ENCODE measurements at places on chromosomes 1 and 21.

DNA sequence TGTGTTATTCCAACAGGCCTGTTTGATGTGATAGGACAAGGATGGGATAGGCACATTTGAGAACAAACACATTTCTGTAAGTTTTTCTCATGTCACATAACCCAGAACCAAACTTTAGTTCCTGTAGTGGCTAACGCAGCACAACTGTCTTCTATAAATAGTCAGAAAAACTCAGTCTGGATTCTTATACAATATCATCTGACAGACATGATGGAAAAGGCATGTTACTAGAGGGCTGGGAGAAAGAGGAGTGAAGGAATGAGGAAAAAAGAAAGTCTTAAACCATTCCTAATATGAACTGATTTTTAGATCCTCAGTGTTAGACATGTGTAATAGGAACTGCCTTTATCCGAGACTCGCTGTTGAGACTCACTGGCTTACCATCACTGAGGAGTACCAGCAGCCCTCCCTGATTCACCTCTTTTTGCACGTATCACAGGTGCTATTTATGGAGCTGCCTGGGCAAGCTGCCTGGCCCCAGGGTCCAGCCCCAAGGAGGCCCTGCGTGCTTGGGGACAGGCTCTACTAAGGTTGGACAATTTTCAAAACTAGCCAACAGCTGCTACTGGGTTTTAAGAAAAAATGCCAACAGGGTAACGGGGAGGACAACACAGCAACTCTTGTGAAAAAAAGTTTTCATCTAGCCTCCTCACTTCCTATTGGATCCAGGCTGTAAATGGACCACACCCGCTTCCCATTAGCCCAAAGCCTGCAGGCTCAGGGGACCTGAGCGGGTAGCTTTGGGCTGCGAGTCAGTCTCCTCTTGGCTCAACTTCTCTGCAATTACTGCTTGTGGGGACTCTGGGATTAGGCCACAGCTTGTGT lies 30.7 kb upstream of the SERBP1 start:
- DNase-seq: no peak

DNA sequence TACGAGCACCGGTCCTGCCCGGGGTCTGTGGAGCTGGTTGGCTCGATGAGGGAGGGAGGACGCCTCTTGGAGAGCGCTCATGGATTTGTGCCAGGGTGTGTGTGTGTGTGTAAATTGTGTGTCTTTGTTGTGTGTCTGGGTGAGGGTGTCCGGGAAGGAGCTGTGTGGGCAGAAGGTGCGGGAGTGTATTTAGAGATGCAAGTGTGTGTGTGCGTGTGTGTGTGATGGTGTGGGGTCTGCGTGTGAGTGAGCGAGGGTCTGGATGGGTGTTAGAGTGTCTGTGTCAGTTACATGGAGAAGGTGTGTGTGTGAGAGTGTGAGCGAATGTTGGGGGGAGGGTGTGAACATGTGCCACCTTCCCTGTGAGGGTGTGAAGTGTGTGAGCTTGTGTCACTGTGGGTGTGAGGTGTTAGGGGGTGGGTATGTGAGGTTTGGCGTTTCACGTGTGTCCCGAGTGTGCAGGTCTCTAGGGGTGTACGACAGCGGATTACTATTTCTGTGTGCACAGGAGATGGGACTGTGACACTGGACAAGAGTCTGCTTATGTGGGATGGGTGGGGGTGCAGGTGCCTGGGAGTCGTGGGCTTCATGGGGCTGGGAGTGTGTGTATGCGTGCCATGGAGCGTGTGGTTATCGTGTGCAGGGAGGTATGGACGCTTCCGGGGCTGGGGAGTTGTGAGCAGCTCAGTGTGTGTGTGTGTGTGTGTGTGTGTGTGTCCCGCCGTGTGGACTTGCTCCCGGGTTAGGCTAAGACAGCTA lies 880 bp downstream of the IGSF21 start:
- no peak for DNase-seq

- no peak for DNase-seq
Observed at GRCh38 chr21:38837806-38838461, 32.2 kb downstream of the ETS2 start.

DNA sequence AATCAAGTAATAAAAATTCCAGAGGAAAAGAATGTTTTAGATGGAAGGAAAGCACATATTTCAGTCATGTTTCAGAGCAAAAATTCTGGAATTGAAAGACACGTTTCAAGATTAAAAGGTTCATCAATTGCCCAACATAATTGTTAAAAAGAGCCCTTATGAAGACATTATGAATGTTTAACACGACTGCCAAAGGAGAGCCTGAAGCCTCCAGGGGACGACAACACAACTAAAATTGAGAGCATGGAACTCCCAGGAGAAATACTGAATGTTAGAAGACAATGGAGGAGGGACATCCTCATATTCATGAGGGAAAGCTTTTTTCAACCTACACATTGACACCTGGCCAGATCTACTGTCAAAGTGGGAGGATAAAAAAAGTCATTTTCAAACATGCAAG lies 16.0 kb downstream of the OR2T11 start:
- DNase-seq: no peak

DNA sequence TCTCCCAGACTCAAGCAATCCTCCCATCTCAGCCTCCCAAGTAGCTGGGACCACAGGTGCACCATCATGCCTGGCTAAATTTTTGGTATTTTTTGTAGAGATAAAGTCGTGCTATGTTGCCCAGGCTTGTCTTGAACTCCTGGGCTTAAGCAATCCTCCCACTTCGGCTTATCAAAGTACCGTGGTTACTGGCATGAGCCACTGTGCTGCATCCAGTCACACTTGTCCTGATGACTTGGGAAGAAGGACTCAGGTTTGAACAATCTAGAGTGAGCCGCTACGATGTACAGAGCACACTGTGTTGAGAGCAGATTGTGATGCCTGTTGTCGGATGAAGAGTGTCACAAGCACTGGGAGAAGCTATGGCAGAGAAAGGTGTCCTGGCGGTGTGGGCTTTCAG lies 27.2 kb downstream of the RNF187 start:
- DNase-seq: no peak

- no peak for DNase-seq
Observed at GRCh38 chr1:197768014-197768805, 7.1 kb downstream of the DENND1B start.

DNA sequence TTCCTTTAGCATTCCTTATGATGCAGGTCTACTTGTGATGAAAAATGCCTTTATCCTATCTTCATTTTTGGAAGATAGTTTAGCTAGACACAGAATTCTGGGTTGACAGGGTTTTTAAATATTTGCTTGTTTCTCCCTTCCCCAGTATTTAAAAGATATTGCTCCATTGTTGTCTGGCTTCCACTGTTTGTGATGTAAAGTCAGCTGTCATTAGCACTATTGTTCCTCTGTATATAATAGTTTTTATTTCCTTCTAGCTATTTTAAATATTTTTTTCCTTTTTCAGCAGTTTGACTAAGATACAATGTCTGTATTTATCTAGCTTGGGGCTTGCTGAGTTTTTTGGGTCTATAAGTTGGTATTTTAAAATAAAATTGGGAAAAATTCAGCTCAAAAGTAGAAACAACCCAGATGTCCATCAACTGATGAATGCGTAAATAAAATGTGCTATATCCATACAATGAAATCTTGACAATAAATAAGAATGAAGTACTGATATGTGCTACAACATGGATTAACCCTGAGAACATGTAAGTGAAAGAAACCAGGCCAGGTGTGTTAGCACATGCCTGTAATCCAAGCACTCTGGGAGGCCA lies 11.2 kb downstream of the IFT25 start:
- no peak for DNase-seq

- no peak for DNase-seq
Observed at GRCh38 chr1:35577071-35577998, 4.2 kb downstream of the TFAP2E start.

DNA sequence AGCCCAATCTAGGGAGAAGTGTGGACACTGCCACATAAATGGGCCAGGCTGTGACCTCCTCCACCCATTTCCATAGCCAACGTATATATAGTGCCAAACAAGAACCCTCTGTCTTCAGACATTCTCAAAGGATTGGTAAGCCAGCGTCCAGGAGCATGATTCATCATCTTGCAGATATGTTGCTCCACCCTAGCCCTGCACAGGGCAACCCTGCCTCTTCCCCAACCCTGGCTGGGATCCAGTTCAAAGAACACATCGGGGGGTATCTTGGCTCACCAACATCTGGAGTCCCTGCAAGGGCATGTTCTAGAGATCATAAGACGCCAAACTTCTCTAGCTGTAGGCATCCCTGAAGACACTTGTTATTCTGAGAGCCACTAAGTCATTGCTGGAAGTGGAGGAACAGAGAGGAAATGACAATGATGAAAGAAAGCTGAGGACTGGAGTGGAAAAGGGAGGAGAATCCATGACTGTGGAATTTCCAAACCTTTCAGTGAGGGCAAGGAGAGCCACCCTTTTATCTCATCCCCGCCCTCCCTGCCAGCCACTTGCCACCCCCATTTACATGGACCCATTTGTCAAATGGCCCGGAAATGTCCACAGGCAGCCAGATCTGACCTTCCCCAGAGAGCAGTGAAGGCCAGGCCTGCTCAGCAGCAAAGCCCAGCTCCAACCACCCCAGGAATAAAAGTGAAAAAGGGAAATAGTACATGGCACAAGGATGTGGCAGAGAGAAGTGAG lies 144.1 kb upstream of the CTTNBP2NL start:
- DNase-seq: no peak

DNA sequence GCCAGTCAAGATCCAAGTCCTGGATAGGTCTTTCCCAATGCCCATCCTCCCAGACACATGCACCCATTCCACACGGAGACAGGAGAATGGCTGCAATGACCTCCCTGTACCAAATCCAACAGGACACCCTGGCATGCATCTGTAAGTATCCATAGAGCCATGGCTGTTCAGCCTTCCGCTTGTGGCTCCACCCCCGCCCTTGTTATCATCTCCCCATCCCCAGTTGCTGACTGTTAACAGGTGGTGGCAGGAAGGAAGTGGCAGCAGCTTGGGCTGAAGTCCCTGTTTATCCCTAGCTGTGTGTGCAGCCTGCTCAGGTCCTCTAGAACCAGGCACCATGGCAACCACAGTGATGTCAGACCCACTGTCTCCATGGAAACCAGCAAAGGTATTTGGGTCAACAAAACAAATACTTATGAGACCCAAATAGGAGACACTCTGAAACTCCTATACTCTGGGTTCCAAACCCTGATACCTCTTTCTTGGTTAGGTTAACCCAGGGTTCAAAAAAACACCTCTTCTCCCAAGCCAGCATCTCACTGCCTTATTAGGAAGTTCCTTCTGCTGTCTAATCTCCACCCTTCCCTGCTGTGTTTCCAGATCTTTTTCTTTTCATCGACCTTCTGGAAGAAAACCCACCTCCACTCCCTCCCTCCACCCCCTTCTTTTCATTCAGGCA lies 721 bp downstream of the PBXIP1 start:
- no peak for DNase-seq

DNA sequence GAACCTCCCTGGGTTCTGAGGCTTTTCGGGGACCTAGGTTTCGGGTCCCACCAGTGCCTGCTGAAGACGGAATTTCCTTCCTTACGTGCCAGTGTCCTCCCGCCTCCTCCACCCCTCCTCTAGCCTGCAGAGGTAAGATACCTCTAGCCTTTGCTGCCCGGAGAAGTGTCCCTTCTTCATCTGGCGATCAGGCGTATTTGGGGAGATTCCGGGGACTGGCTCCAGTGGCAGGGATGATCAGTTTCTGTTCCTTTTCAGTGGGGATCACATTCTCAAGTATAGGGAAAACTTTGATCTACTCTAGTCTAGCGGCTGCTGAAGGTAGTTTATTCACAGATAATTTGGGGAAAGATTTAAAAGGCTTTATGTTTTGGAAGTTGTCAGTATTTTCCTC lies 674 bp downstream of the CEP350 start:
- no peak for DNase-seq
